ENCODE measurements at places on chromosomes 12 and 14. TPM values are rescaled to one million over a fixed set of nuclear protein-coding genes. Genes with fewer than 3 reads are reported as not detected.

DNA sequence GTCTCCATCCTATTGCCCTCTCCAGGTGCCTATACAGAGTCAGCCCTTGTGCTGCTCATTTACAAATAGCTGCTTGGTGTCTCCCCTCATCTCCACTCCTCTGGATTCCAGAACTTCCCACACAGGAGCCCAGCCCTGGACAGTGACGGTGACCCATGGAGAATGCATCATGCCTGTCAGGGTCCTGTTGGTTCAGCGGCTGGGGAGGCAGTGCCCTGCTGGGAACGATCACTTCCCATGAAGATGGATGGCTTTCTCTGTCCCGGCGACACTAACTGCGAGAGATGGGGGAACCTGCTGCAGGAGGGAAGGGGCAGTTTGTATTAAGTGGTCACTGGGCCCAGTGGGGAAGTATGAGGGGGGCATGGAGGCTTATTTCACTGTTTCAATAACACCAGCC lies 395.0 kb upstream of the TBX3 start:
- DNase-seq: no peak

DNA sequence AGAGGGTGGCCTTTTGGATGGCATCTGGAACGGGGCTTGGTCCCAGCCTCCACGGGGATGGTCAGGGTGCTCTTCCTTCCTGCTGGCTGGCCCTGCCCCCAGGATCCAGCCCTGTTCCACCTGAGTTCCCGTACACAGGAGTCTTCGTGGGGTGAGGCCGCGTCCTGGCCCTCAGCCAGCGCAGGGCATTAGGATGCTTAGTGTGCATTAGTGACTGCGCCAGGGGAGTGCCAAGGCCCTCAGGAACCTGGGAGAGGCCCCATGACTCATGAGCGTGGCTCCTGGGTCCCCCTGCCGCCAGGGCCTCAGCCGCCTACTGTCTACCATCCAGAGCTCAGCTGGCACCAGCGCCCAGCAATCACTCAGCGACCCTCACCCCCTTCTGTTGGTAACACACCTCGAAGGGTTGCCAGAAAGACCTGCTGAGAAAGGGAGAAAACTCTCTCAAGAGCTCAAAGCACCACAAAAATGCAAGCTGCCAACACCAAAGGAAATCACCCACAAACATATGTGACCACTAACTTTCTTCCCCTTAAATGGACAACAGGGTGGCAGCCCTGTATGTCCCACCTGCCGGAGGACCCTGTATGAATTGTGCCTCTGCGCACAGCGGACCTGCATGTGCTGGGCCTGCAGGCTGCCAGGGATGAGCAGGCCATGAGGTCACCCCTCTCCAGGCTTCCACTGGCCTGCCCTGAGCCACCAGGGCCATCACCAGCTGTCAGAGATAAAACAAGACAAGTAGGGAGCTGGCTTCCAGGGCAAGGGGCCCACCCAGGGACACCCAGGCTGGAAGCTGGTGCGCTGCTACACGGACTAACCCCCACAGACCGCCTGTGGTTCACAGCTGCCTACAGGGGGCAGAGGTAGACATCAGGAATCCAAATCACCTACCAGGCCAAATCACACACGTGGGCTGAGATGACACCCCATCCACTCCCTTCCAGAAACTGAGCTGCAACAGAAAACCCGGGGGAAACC lies 28.7 kb downstream of the CCDC85C start:
- DNase-seq: no peak

The RND1 gene
- 1.7 TPM for total RNA-seq

GRCh38 chr12:78864870-78865463 lies 393 bp downstream of the SYT1 start:
- DNase-seq: no peak

DNA sequence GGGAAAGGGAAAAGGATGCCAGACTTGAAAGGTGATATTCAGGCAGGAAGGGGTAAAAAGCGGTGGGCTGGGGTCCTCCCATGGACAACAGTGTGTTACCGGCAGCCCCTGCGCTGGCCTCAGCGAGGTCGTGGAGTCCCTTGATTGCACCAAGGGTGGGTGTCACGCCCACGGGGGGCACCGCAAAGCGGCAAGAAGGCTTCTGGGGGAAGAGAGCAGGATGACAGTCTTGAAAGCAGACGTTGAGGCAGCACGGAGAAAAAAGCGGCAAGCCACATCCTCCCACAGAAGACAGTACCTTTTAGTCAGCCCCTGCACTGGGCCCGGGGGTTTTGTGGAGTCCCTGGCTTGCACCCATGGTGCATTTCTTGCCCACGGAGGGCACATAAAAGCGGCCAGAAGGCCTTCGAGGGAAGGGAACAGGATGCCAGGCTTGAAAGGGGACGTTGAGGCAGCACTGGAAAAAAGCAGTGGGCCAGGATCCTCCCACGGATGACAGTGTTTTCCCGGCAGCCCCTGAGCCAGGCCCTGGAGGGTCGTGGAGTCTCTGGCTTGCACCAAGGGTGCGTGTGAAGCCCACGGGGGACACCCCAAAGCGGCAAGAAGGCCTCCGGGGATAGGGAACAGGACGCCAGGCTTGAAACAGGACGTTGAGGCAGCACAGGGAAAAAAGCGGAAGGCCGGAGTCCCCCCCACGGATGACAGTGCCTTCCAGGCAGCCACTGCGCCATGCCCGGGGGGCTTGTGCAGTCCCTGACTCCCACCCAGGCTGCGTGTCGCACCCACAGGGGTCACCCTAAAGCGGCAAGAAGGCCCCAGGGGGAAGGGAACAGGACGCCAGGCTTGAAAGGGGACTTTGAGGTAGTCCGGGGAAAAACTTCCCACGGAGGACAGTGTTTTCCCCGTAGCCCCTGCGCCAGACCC lies 162.2 kb upstream of the ALG10B start:
- no peak for DNase-seq

DNA sequence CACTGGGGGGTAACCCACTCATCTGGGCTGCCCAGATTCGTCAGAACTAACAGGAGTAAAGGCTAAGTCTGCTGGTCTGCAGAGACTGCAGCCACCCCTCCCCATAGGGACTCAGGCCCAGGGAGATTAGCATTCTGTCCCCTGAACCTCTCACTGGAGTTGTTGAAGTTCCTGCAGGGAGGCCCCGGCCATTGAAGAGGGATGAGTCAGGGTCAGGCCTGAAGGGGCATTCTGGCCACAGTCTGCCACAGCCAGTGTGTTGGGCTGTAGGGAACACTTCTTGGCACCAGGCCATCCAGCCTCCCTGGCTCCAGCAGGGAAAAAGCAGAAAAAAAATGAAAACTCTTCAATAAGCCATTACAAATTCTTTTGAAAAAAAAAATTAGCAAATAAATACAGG lies 35.3 kb downstream of the KLRK1 start:
- no peak for DNase-seq

The KRT79 gene
- total RNA-seq: 0.18 TPM

The ANKRD33 gene
- total RNA-seq: not detected

DNA sequence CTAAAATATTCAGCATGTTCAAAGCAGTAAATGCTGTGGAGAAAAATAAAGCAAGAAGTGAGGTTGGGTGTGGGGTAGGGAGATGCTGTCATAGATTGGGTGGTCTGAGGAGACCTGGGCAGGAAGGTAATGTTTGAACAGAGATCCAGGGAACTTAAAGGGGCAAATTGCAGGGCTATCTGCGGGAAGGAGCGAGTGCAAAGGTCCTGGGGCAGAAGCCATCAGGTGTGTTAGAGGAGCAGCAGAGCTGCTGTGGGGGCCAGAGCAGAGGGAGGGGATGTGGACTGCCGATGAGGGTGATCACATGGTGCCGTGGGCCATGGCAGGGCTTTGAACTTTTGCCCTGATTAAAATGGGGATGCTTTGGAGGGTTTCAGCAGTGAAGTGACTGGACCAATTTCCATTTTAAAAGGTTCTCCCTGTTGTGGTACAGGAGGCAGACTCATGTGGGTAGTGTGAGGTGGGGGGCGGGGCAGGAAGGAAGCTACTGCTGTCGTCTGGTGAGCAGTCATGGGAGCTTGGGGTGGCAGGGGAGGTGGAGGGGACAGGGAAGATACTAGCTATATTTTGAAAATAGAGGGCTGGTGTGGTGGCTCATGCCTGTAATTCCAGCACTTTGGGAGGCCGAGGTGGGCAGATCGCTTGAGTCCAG lies 145.0 kb downstream of the AACS start:
- DNase-seq: no peak

DNA sequence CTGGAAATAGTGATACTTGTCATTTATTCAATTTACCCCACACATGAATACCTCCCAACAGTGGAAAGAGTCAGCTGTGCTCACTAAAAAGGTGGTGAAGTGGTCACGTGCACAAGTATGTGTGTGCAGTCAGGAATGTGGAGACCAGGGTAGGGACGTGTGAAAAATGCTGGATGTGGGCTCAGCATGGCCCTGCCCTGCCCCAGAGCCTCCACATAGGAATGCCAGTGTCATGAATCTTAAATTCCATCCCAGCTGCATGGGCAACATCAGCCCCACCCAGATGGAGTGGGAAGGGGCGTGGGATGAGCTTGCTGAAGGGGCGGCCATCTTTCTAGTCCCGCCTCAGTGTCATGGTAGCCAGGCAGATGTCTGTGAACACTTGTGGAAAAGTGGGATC lies 87.7 kb downstream of the C12orf75 start:
- no peak for DNase-seq

- DNase-seq: no peak
These were observed 17.1 kb downstream of the DNAL1 start for GRCh38 chr14:73661872-73662271.

DNA sequence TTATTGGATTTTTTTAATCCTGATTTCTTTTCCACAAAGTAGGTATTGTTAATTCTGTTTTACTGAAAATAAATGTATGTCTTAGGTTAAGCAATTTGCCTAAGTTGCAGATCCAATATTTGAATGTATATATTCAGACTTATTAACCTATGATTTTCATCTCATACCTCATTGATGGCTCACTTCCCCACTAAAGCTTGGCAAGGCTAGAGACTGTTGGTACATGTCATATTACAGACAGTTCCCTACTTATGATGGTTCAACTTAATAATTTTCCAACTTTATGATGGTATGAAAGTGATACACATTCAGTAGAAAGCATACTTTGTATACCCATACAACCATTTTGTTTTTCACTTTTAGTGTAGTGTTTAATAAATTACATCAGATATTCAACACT lies 33.2 kb upstream of the KCNH3 start:
- DNase-seq: no peak

The SPATA7 gene
- total RNA-seq: 3.2 TPM

- DNase-seq: no peak
These were observed 71.2 kb upstream of the HOXC13 start for GRCh38 chr12:53867216-53868012.

The IFNG-AS1 gene
- total RNA-seq: 1.4 TPM

The ASB2 gene
- 7.2 TPM for total RNA-seq

GRCh38 chr14:71194251-71194650 lies 287.0 kb downstream of the PCNX1 start:
- no peak for DNase-seq

The ZNF26 gene
- 43.0 TPM for total RNA-seq

The AMHR2 gene
- not detected for total RNA-seq

The ADCY6 gene
- 0.31 TPM for total RNA-seq

DNA sequence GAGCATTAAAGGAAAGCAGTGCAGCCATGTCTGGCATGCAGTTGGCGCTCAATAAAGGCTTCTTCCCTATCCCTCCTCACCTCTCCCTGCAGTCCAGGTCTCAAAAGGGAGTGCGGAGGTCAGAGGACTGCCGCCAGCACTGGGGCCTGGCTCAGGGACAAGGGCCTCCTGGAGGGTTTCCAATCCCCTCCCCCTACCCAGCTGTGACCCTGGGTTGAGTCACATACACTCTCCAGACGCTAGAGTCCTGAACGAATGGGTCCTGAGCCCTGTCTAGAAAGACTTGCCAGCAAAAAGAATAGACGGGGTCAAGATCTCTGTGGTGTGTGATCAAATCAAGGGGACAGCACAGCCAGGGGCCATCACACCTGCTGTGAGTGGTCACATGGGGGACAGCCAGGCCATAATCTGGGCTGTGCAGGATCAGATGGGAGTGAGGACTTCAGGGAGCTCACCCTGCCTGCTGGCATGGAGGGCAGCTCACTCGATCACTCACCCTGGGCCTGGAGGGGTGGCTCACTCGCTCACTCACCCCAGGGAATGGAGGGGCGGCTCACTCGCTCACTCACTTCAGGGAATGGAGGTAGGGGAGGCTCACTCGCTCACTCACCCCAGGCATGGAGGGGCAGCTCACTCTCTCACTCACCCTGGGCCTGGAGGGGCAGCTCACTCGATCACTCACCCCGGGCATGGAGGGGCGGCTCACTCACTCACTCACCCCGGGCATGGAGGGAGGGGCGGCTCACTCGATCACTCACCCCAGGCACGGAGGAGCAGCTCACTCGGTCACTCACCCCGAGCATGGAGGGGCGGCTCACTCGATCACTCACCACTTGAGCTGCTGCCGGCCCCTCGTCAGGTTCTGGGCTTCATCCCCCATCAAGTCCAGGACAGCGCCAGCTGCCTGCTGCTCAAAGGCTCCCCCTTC lies 12.8 kb downstream of the CFAP73 start:
- no peak for DNase-seq

- no peak for DNase-seq
These were observed 29.4 kb upstream of the SNRPF start for GRCh38 chr12:95829395-95829794.

DNA sequence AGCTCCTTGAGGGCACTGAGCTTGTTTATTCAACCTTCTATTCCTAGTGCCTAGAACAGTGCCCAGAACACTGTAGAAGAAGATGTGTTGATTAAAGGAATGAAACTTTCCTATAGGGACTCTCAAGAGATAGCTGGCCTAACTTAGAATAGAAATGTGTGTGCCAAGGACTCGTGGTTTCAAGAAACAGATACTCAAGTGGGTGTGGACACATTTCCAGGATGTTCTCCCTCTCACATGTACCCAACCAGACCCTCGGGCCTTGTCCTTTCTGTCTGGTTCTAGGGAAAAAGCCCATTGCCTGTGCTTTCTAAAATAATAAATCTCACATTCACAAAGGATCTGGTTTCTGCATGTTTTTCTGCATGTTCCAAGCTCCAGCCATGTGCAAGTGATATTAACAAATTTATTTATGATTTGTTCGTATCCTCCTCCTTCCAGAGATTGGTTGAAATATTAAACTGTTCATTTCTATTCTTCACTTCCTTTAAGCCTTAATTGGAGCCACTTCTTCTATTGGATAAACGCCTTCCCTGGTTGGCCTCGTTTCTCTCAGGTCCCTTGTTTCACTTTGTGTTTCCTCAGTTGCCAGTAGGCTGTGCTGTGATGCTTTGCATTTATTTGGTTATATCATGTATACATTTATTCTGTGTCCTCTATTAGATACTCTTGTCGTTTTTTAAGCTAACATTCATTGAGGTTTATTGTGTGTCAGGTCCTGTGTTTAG lies 89.8 kb downstream of the CRADD start:
- peak; percentile 67 for DNase-seq

The P2RX2 gene
- total RNA-seq: not detected

DNA sequence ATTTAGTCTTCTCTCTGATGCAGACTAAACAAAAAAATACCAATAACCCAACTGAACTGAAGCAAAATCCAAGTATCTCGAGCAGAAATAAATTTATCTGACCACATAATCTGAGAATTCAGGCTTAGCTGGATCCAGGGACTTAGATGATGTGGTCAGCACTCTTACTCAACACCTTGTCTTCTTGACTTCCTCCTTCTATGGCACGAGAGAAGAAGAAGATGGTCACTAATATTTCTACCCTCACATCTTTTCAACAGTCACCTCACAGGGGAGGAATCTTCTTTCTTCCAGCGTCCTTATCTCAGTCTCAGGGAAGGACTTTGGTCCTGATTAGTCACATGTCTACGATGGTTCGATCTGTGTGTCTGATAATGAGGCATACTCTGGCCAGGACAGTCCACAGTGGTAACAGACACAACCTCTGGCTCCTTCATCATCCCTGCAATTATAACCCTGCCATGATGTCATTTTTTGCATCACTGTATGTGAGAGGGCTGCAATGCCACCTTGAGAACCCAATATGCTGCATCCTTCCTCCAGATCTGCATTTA lies 15.8 kb downstream of the RGS6 start:
- DNase-seq: no peak

The PLCZ1 gene
- total RNA-seq: not detected

GRCh38 chr12:120620624-120621023 lies 19.8 kb upstream of the CABP1 start:
- DNase-seq: no peak

All from natural killer cell (primary cell).